ENCODE measurements at places on chromosomes 1 and 21.
A peak's percentile ranks its signal among the peaks of the same experiment; 100 is the strongest.

GRCh38 chr1:48693674-48694320 lies 82.9 kb downstream of the BEND5 start:
- DNase-seq, result no peak

- DNase-seq, result no peak
Observed at GRCh38 chr1:177310326-177310725, 139.6 kb downstream of the BRINP2 start.

DNA sequence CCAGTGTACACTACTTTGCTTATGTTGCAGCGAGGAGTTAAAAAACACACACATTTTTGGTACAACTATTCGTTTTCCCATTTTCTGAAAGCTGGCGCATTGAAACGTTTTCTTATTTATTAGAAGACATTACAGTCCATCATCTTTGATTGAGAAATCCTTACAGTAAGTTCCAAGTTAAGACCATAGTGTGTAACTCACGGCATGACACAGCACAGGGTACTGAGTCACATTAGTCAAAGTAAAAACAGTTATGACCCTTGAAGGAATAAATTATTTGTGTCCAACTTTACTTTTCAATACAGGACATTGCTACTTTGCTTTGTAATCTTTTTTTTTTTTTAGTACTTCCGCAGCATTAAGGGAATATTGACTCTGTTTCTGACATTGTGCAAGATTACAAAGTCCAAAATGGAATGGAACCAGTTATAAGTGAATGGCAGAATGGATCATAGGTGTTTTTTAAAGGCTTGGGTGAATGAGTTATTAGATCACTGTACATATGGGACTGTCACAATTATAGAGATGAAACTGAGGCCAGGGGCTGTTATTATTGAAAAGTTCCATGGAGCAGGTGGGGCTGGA lies 11.7 kb downstream of the PTGFRN start:
- no peak for DNase-seq

- DNase-seq, result peak; percentile 90
Observed at GRCh38 chr1:235327559-235328270, at the start of gene ARID4B. Gene ARID4B (minus strand): TSS chr1:235328179. CDS start chr1:235326919, 1,260 bp downstream.

GRCh38 chr1:31757204-31757679 lies 6.9 kb downstream of the ADGRB2 start:
- no peak for DNase-seq

- no peak for DNase-seq
Observed at GRCh38 chr1:151898519-151898991, 10.8 kb downstream of the THEM4 start.

DNA sequence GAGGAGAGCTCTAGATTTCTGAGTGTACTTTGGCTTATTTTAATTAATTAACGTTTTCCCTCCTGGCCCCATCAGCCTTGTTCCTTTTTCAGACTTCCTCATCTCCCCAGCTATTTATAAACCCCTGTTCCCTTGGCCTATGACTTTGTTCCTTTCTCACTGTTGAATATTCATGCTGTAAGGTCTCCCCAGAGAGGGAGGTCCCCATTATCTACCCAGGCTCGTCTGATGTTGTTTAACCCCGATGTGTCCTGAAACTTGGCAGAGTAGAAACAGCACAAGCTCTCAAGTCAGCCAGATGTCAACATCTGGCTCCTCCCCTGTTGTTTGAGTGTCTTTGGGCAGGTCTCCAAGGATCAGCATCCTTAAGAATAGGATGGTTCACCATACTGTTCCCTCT lies 153.6 kb downstream of the HIVEP3 start:
- no peak for DNase-seq

DNA sequence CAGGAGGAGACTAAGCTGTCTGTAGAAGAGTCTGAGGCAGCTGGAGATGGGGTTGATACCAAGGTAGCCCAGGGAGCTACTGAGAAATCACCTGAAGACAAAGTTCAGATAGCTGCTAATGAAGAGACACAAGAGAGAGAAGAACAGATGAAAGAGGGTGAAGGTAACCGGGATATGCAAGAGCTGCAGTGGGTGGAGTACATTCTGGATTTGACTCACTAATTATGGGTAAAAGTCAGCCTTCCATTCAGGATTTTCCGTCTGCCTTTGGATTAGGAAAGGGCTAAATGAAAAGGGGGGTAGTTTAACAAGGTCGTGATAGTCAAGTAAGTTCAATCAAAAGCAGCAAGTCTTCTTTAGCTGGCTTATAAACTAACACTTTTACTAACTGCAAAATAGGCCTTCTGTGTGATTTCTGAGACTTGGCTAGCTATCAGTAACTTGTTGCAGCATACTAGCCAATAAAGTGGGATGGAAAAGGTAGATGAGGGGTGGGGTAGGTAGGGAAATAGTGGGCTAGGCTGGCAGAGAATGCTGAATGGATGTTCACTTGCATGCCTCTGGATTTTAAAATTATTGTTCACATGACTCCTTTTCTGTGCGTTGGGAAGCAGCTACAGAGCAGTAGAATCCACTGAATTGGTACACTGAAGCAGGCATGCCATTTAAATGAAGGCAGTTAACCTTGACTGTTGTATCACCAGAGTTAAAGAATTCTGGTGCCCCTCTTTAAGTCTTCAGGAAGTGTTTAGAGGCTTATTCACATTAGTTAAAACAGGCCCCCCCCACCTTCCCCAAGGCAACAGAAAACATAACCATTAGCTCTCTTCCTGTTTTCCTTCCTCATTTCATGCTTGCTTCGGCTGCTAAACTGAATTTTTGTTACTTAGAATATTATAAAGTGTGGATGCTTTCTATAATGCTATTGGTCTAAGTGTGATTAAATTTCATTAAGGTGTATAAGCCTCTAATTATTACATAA lies 15.4 kb downstream of the CCDC17 start:
- no peak for DNase-seq

- no peak for DNase-seq
Observed at GRCh38 chr1:195019385-195019784, 1588.9 kb downstream of the KCNT2 start.

DNA sequence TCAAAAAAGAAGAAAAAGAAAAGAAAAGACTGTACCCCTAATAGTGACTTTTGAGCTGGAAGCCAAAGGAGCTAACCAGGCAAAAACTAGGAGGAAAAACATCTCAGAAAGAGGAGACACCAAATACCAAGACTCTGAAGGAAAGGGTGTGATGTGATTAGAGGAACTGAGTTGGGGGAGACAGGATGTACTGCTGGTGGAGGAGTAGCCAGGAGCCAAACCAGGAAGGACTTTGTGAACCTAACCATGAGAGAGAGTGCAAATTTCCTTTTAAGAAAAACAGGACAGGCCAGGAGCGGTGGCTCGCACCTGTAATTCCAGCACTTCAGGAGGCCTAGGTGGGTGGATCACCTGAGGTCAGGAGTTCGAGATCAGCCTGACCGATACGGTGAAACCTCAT lies 4.1 kb upstream of the RBP7 start:
- no peak for DNase-seq

DNA sequence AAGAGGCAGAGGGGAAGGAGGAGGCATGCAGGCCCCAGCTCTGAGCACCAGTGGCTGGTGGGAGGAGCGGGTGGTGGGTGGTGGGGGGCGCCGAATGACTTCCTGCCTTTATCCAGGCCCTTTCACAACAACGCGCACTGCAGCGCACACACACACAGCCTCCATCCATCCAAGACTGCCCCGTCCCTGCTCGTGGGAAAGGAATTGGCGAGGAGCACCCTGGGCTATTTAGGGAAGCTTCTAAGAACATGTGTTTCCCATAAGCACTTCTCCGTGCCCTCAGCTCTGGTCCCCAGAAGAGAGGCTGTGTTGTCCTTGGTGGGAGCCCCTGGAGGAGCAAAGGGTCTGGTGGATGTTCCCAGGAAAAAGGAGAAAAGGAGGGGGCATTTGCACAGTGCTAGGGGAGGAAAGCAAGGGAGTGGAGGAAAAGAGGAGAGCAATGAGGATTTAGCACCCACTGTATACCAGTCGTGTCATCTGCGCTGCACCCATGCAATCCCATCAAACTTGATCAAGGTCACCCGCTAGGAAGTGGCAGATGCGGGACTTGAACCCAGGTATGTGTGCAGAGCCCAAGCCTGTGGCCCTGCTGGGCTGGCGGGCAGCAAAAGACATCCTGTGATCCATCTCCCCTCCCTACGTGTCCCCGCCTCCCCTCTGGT lies 28.1 kb downstream of the EPHA2 start:
- no peak for DNase-seq

- DNase-seq, result no peak
Observed at GRCh38 chr1:172486805-172487454, 43.1 kb upstream of the PIGC start.

DNA sequence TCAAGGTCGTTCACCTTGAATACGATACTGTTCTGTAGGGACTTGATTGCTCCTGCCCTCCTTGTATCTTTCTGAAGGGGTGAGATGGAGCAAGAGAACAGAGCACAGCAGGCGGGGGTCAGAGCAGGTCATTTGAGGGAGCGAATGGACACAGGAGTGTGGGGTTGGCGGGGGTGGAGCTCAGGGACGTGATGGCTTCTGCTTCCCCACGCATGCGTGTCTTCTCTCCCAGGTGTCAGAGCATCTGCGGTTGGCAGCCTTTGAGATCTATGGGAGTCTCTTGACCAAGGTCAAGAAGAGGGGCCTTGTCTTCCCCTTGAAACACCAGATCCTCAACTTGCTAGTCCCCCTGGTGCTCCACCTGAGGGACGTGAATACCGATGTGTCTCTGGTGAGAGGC lies 63.9 kb downstream of the INAVA start:
- peak; percentile 34 for DNase-seq

GRCh38 chr1:202276920-202277319 lies 64.8 kb downstream of the UBE2T start:
- DNase-seq, result no peak

- DNase-seq, result peak; percentile 64
Observed at GRCh38 chr1:85581802-85582686, 1.5 kb downstream of the CCN1 start.

DNA sequence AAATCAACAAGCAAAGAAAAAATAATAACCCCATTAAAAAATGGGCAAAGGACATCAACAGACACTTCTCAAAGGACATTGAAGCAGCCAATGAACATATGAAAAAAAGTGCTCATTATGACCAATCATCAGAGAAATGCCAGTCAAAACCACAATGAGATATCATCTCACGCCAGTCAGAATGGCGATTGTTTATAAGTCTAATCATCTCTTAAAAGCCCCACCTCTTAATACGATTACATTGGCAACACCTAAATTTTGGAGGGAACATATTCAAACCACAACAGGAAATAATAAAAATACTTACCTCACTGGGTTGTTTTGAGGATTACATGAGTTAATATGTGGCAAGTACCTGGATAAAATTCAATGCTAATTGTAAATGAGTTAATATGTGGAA lies 57.1 kb upstream of the PLPPR4 start:
- no peak for DNase-seq
